Fibroblast of skin of abdomen (primary cell): ENCODE measurements at places on chromosomes 5 and 9.

DNA sequence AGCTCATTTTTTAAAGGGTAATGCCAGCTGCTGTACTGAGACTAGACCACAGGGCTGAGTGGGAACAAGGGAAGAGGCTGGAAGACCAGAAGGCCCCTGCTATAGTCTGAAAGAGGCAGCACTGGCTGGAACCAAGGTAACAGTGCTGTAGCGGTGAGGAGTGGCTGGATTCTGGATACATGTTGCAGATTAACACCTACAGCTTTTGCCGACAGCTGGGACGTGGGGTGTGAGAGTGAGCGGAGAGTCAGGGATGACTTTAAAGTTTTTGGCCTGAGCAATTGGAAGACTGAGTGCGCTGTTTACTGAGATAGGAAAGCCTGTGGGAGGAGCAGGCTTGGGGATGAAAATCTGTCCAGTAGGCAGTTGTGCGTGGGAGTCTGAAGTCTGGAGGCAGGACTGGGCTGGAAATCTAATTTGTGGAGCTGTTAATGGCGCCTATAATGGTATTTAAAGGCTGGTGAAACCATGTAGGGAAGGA lies 26.5 kb downstream of the AQP7 start:
- no peak for DNase-seq

DNA sequence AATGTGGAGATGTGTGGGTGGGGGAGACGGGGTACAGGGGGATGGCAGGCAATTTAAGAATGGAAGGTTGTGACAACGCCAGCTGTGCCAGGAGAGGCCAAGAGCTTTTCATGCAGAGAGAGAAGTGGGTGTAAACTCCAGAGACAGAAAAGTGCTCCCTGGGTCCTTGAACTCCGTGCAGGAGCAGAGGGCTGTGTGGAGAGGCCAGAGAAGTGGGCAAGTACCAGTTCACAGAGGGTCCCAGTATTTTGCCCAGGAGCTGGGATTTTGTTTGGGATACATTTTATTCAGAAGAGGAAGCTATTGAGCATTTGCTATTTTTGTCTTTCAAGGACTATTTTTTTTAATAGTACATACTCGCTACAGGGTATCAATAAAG lies 19.5 kb upstream of the TCERG1 start:
- DNase-seq: no peak

- no peak for DNase-seq
Observed at GRCh38 chr9:131728546-131728910, 11.3 kb downstream of the RAPGEF1 start.

DNA sequence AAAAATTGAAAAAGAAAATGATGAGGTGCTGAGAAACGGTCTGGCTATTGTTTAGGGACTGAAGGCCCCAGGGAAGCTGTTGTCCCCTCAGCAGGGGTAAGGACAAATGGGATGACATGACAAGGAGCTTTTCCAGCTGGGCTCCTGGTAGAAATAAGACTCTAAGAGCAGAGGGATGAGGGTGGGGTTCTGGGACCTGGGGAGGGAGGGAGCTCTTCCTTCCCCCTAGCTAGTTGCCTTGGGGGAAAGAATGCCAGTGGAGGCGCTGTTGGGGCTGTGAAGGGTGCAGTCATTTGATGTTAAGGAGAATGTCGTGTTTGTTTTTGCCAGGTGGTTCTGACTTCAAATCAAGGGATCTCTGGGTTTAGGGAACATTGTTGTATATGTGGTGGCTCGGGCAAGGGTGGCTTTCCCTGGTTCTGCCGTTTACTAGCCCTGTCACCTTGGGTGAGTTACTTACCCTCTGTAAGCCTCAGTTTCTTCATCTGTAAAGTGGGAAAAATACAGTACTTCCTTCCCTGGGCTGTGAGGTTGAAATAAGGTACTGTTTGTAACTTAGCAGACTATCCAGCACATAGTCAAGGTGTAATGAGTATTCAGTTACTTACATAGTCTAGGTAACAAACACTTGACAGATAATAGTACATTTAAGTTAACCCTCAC lies 47.8 kb downstream of the WWC1 start:
- no peak for DNase-seq

DNA sequence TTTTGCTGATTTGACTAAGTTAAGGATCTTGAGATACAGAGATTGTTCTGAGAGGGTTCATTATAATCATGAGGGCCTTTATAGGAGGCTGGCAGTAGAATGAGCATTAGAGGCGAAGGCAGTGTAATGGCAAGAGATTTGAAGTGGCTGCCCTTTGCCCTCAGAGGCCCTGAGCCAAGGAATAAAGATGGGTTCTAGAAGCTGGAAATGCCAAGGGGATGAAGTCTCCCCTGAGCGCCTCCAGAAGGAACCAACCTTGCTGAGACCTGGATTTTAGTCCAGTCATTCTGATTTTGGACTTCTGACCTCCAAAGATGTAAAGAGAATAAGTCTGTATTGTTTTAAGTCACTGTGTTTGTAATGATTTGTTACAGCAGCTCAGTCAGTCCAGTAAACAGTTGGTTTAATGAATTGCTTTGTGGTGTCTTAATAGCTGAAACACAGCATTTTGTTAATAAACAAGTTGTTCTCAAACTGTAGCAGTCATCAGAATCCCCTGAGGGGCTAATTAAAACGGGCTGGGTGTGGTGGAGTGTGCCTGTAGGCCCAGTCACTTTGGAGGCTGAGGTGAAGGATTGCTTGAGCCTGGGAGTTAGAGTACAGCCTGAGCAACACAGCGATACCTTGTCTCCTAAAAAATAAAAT lies 23.2 kb downstream of the GLRX start:
- DNase-seq: no peak

- peak; percentile 43 for DNase-seq
Observed at GRCh38 chr5:60487476-60487875, 212.5 kb downstream of the DEPDC1B start.

GRCh38 chr5:41519801-41520200 lies 9.4 kb upstream of the PLCXD3 start:
- DNase-seq: no peak

DNA sequence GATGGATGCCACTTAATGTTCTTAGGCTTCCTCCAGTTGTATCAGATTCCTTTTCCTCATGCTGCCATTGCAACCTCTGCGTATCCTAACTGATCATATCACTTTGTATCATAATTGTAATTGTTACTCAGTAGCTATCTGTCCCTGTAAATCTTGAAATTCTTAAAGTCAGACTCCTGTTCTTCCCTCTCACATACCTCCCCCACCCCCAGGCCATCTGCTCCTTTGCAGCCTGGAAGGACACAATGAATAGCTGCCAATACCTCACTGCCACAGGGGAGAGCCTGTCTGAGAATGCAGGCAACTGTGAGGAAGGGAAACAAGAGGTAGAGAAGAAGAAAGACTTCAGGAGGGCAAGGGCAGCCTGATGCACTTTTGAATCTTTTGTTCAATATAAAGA lies 228.5 kb downstream of the ENC1 start:
- no peak for DNase-seq

GRCh38 chr5:178086266-178086665 lies 27.1 kb upstream of the N4BP3 start:
- DNase-seq: no peak

DNA sequence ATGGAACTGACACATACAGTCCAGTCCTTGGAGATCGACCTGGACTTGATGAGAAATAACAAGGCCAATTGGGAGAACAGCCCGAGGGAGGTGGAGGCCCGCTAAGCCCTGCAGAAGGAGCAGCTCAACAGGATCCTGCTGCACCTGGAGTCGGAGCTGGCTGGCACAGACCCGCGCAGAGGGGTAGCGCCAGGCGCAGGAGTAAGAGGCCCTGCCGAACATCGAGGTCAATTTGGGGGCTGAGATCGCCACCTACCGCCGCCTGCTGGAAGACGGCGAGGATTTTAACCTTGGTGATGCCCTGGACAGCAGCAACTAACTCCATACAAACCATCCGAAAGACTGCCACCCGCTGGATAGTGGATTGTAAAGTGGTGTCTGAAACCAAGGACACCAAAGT lies 1610.1 kb upstream of the ACO1 start:
- DNase-seq: no peak

DNA sequence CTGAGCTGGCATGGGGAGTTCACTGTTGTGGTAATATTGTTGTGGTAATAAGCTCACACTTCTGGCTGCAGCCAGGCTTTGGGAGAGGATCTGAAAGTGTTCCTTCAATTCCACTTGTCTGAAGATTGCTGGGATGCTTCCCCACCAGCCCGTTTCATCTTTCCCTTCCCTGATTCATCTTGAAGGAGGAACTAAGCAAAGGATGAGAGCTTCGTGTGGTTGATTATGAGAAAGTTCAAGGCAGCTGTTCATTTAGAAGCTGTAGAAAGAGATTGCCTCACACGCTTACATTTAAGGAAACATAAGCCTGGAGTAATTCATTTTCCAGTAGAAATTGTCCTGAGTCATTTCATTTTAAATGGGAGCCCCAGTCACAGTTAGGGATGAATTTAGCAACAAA lies 122.4 kb upstream of the GAS1 start:
- DNase-seq: peak; percentile 69

DNA sequence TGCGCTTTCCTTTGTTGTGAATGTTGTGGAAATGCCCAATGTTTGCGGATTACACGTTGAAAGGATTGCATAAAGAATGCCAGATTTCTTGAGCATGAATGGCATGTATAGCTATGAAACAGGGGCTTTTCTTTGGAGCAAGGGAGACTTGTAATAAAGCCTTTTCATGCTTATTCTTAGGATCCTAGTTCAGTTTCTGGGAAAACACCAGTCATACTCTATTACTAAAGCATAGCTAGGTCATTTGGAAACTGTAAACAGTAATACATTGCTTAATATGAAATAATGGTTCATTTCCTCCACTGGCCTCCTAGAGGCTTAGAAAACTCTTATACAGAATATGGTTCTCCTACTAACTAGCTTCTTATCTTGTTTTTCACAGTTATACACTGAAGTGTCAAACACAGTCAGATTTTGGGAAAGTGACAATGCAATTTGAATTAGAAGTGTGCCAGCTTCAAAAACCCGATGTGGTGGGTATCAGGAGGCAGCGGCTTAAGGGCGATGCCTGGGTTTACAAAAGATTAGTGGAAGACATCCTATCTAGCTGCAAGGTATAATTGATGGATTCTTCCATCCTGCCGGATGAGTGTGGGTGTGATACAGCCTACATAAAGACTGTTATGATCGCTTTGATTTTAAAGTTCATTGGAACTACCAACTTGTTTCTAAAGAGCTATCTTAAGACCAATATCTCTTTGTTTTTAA lies 104.2 kb downstream of the MELK start:
- DNase-seq: no peak

- DNase-seq: peak; percentile 10
Observed at GRCh38 chr9:109192732-109193361, 25.8 kb upstream of the FRRS1L start.

GRCh38 chr5:98102936-98103335 lies 670.5 kb upstream of the RGMB start:
- no peak for DNase-seq

GRCh38 chr5:172870715-172871461 lies 36.8 kb downstream of the ERGIC1 start:
- DNase-seq: no peak

GRCh38 chr5:107401470-107402122 lies 269.1 kb downstream of the EFNA5 start:
- no peak for DNase-seq

DNA sequence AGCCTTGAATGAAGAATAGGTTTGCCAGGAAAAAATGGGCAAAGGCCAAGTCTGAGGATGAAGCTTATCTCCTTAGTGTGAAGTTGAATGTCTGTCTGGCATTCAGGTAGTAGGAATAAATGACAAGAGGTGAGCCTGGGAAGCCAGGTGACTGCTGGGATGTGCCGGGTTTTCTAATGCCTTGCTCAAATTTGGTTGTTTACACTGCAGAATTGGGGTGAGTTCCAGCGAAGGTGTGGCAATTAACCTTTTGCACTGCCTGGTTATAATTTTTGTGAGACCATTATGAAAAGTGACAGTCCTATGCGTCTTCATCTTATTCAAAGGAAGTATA lies 73.6 kb downstream of the MAST4 start:
- no peak for DNase-seq

DNA sequence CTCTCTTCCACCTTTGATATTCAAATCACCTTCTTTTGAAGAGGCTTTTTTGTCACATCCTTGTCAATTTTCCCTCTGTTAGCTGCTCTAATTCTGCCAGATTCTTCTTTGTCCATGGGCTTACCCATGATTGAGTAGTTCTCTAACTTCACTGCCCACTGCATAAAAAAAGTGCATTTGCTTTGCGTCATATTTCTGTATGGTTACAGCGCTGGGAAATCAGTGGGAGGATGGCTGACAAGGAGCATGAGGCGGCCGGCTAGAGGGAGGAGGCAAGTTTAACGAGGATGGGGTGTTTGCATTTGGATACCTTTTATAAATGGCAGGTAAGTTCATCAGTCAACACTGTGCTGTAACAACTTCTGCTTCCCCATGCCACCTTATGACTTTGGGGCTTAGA lies 116.5 kb upstream of the LHFPL2 start:
- no peak for DNase-seq

DNA sequence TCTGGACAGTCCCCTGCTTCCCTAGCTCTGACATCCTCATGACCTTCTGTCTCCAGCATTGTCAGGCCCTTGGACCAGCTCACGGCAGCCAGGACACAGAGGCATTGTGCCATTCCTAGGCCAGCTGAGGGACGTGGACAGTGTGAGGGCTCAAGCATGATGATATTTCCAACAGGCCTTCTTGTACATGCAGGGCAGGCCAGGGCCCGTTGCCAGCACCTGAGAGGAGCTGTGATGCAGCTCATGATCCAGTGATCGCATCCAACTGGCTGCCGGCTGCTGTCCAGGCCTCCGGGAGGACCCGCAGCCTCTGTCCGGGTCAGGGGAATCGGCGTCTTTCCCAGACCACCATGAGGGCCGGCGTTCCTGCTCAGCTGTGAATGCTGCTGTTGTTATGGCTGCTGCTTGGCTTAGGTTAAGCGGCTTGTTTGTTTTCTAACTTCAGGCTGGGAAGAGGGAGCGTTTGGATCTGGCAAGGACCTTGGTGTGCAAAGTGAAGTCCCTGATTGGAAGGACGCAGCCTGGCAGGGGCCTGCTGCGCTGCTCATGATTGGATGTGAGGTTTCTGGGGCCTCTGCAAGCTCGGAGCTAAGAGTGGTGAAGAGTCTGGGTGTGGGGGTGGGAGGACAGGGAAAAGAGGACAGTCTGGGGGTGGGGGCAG lies 53.8 kb downstream of the PDZD2 start:
- DNase-seq: no peak

DNA sequence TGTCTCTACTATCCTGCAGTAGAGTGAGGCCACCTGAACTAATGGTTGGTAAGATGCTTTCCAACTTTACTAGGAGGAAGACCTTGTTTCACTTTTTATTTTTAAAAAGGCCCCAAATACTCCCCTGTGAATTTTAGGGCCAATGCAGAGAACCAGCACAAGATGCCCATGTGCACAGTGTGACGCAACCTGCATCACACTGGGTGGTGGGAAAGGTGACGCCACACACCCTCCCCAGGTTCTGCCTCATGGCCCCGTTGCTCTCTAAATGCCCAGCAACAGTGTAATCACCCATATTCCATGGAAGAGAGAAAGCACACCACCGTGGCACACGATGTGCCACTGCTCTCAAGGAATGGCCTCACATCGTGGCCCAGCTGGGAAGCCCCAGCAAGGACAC lies 6.4 kb downstream of the SURF4 start:
- DNase-seq: no peak

DNA sequence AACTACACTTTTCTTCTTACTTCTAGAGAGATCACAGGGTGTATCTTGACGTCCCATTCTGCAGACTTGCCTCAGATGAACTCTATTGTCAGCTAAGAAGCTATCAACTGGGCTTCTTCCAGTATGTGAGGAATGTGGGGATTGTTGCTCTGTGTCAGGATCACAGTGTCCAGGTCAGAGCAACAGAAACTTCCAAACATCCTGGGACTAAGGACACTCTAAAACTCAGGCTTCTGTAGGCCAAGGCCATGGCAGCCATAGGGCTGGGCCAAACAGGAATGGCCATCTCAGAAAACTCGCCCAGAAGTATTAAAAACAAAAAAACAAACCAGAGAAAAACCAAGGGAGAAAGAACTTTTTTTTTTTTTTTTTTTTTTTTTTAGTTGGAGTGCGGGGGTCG lies 210.0 kb upstream of the CLINT1 start:
- DNase-seq: no peak
